CD4-positive, alpha-beta T cell treated with Interleukin-4 for 1 hour (primary cell): ENCODE measurements at places on chromosomes 2 and 18.

DNA sequence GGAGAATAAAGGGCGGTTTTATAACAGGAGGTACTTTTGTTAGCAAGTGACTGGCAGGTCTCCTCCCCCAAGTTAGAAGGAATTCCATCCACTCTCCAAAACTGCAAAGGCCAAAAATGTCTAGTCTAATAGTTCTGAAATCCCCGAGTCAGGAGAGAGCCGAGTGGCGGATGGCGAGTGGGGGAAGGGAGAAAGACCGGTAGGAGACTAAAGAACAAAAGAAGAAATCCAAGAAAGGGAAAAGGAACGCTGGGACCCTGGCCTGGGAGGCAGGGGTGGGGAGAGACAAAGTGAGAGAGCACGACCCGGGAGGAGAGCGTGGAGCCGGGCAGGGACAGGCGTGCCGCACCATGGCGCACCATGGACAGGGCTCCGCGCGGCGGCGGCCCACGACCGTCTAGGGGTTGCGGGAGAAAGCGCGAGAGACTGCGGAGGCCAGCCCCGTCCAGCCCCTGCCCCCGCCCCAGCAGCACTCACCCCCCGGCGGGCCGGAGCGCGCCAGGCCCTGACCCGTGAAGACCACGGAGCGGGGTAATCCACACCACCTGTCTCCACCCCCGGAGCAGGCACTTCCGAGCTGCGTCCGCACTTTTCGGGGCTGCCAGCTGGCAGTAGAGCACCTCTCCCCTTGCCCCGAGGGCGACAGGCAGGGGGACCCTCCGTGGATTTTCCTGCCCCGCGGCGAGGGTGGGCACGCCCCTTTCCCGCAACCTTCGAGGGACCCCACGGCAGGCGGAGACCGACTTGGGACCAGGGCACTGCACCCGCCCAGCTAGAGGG, 1.6 kb downstream of the CDH2 start:
- DNase-seq = no peak

GRCh38 chr18:57833441-57834101, 30.5 kb upstream of the ATP8B1 start:
- no peak for DNase-seq

- no peak for DNase-seq
Observed at GRCh38 chr18:30376515-30376914, 666.0 kb downstream of the DSC3 start.

- DNase-seq = no peak
Observed at GRCh38 chr2:138403431-138403927, 98.1 kb upstream of the SPOPL start.

DNA sequence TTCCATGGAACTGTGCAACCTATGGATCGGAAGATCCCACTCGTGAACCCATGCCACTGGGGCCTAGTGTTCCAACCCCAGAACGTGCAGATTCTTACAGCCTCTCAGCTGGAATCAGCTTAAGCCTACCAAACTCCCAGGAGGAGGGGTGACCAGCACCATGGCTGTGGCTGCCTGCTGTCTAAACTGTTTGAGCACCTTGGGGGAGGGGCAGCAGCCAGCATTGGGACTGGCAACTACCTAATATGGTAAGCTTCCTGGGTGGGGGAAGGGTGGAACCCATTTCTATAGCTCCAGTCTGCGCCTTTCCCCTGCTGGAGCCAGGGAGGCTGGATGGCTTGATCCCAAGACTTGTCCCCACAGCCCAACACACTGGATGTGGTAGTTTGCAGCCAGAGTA, 10.7 kb upstream of the POLE4 start:
- DNase-seq = no peak

DNA sequence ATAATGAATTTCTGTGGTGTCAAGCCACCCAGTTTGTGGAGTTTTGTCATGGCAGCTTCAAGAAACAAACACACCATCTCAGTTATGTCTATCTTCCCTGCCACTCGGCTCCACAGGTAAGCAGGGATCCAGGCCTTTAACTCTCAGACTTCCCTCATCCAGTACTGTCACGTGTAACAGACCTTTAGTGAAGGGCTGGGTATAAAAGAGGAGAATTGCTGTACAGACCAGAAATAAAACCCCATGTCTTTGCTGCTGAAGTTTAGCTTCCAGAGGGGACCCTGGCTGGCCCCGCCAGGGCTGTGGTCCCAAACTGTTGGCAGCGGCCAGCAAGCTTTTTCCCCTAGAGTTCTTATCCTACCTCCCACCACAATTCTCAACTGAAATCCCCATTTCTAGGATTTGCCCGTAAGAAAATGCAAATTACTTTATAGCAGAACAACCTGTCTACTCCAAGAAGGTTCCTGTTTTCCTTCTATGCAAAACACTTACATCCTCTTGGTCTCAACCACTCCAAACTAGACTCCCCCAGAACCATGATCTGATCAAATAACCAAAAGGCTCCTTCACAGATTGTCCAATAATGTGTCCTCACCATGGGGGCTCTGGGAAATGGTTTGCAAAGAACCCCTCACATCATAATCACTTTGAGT, 438.0 kb upstream of the ID2 start:
- no peak for DNase-seq

DNA sequence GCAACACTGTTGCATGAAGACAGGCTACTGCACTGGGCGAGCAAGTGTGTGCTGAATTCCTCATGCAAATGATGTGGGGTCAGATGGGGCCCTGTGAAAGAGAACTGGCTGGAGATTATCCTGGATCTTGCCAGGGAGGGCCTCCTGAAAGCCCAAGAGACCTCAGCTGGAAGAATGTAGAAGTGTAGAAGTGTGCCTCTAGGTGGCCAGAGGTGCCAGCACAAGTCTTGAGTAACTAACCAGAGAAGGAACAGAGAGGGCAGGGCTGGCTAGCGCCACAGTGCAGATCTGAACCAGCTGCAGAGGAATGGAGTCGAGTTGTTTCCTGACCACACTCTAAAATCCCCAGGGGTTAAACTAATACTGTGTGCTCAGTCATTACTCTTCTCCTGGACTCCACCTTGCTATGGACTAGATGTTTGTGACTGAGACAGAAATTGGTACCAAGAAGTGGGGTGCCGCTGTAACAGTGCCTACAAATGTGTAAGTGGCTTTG, 399.3 kb downstream of the LRATD1 start:
- DNase-seq = no peak

DNA sequence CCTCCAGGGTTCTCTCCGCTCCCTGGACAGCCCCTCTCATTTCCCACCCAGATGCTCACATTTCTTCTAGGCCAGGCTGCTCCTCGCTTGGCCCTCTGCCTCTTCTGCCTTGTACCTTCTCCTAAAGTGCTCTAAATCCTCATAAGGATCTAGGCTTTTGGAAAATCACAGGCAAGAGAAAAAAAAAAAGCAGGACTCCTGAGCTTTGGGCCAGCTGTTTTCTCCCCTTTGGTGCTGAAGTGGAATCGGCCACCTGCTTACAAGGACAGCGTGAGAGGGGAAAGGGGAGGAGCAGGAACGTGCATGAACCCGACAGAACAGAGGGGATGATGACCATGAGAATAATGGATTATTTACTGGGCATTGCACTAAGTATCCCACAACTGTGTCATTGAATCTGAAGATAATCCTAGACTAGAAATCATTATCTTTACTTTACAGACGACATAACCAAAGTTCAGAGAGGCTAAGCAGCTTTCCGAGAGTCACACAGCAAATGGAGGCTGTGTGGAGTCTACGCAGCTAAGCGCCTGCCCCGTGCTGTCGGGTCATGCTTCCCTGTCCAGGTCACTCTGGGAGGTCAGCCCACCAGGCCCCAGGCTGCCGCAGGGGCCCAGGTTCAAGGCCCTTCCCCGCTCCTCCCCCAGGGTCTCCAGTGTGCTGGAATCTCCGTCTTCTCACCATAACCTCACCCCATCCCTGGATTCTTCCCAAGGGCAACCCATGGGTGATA, 141.9 kb downstream of the PXDN start:
- DNase-seq = no peak

DNA sequence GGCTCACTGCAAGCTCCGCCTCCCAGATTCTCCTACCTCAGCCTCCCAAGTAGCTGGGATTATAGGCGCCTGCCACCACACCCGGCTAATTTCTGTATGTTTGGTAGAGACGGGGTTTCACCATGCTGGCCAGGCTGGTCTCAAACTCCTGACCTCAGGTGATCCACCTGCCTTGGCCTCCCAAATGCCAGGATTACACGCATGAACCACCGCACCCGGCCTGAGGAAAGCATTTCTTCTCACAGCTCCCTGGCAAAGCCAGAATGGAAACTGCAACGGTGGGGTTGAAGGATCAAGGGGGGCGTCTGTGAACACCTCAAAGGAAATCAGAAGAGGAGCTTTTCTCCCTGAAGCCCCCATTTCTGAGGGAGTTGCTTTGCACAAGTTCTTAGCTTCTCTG, 11.2 kb upstream of the TEX51 start:
- DNase-seq = no peak

DNA sequence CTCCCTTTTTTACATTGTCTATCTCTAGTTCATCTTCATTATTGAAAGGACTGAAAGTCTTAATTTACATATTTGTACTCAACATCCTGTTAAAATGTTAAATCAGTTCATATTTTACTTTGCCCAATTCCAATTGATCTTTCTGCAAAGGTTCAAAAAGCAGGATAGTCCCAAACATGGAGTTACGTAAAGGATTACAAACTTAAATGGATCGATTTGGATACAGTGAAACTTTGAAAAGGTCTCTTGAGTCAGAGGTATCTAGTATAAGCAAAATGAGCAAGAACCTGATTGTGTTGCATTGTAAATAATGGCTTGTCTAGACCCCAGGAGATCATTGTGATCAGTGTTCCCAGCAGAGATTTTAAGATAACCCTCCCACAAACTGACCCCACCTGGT, 4.1 kb downstream of the DAPL1 start:
- no peak for DNase-seq
